Fibroblast of lung (primary cell): ENCODE measurements at places on chromosomes 6 and 20.

DNA sequence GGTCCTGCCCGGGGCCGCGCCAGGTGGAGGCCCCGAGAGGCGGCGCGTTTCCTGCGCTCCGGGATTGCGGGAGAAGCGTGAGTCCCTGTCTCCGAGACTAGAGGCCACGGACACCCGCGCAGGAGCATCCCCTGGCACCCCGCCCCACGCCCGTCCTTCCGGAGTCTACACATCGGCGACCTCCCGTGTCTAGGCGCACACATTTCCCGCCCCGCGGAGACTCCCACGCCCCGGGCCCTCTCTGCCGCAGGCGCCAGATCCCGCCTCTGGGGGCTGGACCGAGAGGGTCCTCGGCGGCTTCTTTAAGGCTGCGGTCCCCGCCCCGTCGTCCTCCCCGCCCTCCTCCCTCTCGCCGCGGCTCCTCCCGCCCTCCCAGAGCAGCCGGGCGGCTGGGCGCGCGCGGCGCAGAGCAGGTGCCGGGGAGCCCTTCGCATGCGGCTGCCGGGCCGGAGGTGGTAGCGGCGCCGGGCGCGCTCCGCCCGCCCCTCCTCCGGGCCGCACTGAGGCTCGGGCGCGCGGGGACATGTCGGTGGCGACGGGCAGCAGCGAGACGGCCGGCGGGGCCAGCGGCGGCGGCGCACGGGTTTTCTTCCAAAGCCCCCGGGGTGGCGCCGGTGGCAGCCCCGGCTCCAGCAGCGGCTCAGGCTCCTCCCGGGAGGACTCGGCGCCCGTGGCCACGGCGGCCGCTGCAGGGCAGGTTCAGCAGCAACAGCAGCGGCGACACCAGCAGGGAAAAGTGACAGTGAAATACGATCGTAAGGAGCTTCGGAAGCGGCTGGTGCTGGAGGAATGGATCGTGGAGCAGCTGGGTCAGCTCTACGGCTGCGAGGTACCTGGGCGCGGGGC, at the start of gene PPP1R14C:
Gene PPP1R14C (plus strand): TSS at position 375 of the 846 bp plus-strand sequence. CDS start 149 bp downstream, at position 524.
- peak; percentile 51 for DNase-seq

- no peak for DNase-seq
Observed at GRCh38 chr20:62918147-62918546, 8.2 kb downstream of the DIDO1 start.

- no peak for DNase-seq
Observed at GRCh38 chr6:165274611-165275010, 34.8 kb downstream of the C6orf118 start.

DNA sequence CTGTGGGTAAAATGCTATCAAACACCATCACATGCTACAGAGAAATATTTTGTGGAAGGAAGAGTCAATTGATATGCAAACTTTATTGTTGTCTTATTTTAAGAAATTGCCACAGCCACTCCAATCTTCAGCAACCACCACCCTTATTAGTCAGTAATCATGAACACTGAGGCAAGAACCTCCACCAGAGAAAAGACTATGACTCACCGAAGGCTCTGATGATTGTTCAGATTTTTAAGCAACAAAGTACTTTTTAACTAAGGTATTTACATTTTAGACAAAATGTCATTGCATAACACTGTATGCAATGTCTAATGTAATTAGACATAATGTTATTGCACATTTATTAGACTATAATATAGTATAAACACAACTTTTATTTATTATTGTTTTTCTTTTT, 26.2 kb upstream of the MMP24 start:
- DNase-seq: peak; percentile 81

GRCh38 chr6:152701081-152701862, 3.6 kb downstream of the MYCT1 start:
- peak; percentile 21 for DNase-seq

DNA sequence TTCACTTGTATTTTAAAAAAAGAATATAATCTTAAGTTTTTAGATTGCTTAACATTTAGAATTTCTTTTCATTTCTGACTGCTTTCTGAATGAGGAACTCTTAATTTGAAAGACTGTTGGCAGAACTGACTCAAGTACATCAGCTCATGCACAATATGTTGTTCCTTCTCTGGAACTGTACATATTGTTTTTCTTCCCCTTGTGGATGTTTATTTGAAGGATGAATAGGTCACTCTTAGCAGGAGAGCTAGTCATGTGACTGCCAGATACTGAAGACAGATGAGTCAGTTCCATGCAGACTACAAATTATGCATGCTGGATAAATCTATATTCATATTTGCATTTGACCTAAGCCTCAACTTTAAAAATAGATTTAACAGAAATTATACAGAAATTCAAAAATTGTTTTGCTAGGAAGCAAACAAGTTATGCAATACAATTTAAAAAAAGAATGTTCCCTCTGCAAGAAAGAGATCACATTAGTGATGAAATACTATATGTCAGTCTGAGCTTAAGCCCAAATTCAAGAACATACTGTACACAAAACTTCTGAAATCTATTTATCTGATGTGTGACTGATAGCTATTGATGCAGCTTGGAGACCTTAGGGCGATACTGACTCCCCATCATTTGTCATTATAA, 1274.9 kb upstream of the GJE1 start:
- peak; percentile 90 for DNase-seq

DNA sequence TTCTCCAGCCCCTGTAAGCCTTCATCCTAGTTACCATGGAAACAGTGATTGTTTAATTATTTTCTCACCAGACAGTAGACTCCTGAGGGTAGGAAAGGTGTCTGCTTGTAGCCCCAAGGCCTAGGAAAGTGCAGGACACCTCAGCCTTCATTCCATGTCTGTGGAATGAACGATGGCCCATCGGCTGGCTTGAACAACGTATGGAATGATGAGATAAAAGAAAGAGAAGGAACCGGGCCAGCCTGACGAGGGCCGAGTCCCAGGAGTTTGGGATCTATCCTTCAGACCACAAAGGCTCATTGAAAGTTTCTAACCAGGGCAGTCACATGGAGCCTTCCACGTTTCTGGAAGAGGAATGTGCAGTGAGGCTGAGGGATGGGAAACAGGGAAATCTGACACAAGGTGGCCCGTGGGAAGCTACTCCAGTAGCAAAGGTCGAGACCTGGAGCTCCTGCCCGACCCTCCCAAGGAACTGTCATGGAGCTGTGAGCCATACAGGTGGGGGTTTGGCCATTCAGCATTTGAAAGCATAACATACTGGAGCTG, 46.1 kb downstream of the PRDM1 start:
- no peak for DNase-seq

DNA sequence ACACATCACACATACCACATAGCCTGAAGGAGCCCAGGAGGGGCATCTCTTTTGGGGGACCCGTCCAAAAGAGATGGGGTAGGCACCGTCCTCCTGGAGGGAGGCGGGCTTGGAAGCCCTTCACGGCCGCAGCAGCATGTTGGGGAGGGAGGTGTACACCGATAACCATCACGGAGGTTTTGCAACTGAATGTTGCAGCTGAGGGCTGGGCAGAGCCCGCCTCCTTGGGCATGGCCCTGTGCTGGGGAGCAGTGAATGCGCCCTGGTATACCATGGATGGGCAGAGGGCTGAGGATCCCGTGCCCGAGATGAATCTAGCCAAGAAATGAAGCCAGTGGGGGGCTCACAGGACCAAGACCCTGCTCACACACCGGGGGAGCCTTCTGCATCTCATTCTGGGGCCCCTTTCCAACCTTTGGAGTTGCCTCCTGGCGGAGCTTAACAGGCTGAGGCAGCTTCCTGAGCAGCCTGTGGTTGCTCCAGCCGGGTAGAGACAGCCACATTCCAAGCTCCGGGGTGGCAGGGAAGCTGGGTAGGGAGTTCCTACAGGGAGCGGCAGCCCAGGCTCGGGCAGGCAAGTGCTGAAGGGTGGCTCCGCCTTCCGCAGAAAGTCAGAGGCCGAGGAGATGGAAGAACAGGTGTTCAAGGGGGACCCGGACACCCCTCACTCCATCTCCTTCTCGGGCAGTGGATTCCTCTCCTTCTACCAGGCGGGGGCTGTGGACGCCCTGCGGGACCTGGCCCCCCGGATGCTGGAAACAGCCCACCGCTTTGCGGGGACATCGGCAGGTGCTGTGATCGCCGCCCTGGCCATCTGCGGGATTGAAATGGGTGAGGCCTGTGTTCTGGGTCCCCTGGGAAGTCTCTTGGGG, at the start of gene PNPLA1:
Gene PNPLA1 (plus strand): TSS at position 227 of the 872 bp plus-strand sequence. CDS start 400 bp downstream, at position 627.
- no peak for DNase-seq
